ENCODE measurements at places on chromosomes 5 and 9.

DNA sequence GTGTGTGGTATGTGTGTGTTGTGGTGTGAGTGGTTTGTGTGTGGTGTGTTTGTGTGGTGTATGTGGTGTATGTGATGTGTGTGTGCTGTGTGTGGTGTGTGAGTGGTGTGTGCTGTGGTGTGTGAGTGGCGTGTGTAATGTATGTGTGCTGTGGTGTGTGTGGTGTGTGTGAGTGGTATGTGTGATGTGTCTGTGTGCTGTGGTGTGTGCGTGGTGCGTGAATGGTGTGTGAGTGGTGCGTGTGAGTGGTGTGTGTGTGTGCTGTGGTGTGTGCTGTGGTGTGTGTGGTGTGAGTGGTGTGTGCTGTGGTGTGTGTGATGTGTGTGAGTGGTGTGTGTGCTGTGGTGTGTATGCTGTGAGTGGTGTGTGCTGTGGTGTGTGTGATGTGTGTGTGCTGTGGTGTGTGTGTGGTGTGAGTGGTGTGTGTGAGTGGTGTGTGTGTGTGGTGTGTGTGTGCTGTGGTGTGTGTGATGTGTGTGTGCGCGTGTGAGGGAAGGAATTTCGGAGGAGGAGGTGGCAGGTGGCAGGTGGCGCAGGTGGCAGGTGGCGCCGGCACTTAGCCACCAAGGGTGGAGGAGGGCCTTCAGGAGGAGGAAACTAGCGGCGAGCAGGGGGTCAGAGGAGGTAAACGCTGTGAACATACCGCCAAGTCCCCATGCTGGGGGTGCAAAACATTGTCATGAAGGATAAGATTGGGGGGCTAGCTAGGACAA is 191.8 kb downstream of the MELK start:
- no peak for DNase-seq

DNA sequence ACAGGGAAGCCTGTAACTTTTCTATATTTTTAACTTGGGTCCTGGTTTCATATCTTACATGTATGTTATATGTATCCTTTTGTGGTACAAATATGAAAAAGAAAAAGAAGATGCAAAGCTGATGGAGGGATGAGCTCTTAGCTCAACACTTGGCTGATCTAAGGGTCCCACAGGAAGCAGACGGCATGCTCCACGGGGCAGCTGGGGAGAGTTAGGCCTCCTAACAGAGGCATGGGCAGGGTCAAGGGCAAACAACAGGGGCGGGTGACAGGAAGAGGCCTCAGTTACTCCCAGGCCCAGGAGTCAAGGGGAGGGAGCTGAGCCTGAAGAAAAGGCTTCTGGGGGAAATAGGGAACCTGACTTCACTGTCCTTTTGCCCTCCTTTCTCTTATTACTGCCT is 287.2 kb downstream of the ZSWIM6 start:
- DNase-seq: no peak

DNA sequence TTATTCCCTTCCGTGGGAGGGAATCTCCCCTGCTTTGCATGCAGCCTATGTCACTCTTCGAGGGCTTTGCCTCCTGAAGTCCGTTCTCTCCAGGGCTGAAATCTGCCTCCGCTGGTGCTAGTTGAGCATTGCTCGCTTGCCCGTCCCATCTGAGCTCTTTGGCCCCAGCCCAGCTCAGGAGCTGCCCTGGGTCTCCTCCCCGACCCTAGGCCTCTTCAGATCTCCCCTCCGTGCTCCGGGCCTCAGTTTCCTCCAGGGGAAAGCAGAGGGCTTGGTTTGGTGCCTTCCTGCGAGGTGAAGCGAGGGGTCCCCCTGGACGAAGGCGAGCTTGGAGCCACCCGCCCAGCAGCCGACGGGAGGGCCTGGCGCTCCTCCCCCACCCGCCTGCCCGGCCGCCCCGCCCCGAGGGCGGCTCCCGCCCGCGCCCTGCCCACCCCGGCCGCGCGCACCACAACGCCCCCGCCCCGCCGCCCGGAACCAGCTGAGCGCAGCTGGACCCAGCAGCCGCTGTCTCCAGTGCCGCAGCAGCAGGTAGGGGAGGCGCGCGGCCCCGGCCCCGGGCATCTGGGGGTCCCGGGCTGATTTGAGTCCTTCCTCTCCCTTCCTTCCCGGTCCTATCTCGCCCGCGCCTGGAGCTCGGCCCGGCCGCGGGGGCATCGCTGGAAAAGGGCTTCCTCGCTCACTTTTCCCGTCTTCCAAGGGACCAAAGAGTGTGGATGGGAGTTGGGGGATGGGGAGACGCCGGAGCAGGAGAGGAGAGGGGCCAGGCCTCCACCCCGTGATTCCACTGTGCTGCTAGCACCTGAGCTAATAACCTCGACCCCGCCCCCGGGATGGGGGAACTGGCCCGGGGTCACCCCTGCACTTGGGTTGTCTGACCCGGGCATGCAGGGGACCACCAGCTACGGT is at the start of gene GSN:
Gene GSN (plus strand): TSS at position 474 of the 909 bp plus-strand sequence. CDS start 33,810 bp downstream, outside the sequence.
- DNase-seq: peak; percentile 19

DNA sequence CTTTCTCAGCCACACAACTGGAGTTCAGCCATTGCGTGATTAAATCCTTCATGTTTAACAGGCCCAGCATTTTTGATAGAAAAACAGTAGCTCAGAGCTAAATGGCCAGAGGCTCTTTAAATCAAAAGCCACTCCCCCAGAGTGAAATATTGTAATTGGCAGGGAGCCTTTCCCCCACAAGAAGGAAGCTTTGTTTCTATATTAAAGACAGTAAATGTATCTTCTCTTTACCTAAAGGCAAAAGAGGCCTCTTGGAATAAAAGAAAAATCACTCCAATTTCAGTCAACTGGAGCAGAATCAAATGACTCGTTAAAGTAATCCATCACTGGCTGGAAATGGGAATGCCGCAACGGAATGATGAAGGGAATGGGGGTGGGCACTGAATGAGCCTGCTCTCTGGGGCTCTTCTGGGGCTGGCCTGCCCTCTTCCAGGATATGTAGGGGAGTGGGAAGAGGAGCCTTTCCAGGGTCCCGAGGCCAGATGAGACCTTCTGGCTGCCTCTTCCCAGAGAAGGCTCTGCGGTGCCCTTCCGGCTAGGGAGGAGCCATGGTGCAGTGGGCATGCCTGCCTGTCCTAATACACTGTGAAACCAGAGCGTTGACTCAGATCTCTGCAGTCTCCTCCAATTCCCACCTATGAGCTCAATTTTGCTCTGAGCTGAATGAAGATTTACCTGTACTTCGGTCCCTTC is 45.2 kb downstream of the ANKDD1B start:
- DNase-seq: no peak

- DNase-seq: no peak
These were observed at the start of gene PSD2 for GRCh38 chr5:139795074-139796001. TSS of gene PSD2 (plus strand) at chr5:139795808. CDS start at chr5:139809441, 13,633 bp downstream.

- DNase-seq: no peak
These were observed 190.1 kb downstream of the CWC27 start for GRCh38 chr5:64958757-64959391.

DNA sequence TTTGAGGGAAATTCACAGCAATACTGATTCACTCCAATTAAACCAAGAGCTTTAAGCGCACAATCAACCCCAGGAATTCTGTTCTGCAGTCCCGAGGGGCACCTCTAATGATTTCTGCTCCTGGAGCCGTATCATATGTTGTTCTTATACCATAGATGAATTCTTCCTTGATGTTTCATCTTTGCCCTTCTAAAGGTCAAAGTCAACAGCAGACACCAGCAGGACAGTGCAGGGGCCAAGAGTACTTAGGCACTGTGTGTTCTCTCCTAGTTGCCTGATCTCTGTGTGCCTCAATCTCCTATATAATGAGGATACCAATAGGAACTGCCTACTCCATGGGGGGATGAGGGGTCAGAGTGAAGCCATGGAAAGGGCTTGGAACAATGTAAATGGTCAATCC is 16.5 kb downstream of the EPB41L4B start:
- no peak for DNase-seq

- no peak for DNase-seq
These were observed 193.8 kb upstream of the ZNF618 start for GRCh38 chr9:113682297-113682771.

DNA sequence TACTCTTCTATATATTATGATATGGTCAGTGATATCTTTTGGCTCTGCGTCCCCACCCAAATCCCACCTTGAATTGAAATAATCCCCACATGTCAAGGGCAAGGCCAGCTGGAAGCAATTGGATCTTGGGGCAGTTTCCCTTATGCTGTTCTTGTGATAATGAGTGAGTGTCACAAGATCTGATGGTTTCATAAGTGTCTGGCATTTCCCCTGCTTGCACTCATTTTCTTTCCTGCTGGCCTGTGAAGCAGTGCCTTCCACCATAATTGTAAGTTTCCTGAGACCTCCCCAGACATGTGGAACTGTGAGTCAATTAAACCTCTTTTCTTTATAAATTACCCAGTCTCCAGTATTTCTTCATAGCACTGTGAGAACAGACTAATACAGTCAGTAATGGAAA is 45.0 kb upstream of the TNC start:
- no peak for DNase-seq

DNA sequence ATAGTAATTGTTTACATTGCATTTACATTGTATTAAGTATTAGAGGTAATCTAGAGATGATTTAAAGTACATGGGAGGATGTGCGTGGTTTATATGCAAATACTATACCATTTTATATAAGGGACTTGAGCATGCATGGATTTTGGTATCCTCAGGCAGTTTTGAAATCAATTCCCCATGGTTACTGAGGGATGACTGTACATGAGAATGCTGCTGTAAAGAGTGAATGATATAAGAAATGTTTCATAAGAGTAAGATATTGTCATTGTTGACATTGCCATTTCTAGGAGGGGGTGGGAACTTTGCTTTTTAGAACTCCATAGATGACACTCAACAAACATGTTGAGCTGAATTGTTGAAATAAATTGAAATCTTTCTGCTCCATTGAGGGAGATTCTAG is 185.0 kb downstream of the SEMA6A start:
- no peak for DNase-seq

DNA sequence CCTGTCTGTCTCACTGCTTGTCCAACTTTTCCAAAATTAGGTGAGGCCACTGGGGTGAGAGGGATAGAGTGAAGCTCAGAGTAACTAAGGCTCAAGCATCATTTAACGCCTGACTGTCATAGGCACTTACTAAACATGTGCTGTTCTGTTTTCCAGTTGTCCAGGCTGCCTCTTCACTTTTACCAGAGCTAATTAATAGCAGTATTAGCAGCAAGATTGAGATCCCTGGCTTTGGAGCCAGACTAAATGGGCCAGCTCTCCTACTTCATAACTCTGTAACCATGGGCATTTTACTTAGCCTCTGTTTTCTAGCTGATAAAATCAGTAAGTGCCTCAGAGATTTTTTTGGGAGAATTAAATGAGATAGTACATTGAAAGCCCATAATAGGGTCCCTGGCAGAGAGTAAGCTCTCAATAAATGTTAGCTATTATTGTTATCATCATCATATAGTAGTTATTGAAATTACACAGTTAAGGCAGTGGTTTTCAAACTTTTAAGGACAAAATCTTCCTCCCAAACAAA is 146.2 kb upstream of the LHFPL2 start:
- DNase-seq: no peak

GRCh38 chr5:133715616-133716015 is 103.3 kb upstream of the FSTL4 start:
- DNase-seq: no peak

DNA sequence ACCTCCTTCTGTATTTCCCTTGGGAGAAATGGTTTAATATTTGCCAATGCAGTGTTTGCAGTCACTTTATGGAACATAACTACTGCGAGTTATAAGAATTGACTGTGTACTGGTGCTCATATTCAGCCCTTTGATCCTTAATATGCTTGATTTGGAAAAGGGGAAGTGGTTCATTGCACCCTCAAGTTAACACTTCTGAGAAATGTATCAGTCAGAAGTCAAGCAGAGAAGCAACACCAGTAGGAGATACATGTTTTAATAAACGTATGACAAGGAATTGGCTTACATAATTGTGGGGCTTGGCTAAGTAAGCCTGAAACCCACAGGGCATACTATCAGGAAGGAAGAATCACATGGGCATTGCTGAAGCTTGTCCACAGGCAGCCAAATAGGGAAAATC is 131.0 kb upstream of the SPRY4 start:
- DNase-seq: no peak

Measured in stimulated activated CD8-positive, alpha-beta memory T cell treated with anti-CD3 and anti-CD28 coated beads, Interleukin-7, amount 100 ng/mL, for 1 hour (primary cell).